ENCODE measurements at places on chromosomes 1 and 21.

GRCh38 chr1:226787071-226787470 lies 48.0 kb upstream of the ITPKB start:
- no peaks in the 10 kb centered on the region for H3K4me1 ChIP-seq
- H3K27me3 ChIP-seq: no peaks in the 10 kb centered on the region
- H3K4me3 ChIP-seq: no peak overlapping the region
- DNase-seq: no peak
- no peaks in the 10 kb centered on the region for H3K36me3 ChIP-seq
- no peak overlapping the region for H3K27ac ChIP-seq

DNA sequence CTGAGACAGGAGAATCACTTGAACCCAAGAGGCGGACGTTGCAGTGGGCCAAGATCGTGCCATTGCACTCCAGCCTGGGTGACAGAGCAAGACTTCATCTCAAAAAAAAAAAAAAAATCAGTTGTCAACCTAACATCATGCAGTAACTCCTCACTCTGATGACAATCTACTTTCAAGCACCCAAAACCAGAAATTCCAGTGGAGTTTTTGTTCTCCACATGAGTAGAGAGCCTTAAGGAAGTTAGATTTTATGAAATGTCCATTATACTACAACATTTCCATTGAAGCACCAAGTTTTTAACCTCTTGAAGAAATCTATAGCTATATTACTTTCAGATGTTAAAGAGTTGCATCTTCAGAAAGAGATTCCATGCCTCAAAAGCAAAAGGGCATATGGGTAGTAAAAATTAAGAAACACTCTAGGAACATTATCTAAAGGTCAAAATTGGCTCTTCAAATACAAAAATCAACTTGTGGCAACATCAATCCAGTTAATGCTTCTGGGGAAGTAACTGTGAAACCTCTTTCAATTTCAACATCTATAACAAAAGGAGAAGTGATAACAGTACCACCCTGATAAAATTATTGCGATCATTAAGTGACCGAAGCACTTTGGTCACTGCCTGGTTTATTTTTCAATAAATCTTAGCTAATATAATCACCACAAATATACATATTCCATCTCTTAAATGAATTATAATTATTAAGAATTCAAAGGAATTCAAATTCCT lies 7.7 kb downstream of the LPGAT1 start:
- H3K27ac ChIP-seq: no peak overlapping the region
- DNase-seq: no peak
- H3K27me3 ChIP-seq: no peaks in the 10 kb centered on the region
- H3K4me3 ChIP-seq: no peak overlapping the region
- H3K36me3 ChIP-seq: no peaks in the 10 kb centered on the region
- no peaks in the 10 kb centered on the region for H3K4me1 ChIP-seq

DNA sequence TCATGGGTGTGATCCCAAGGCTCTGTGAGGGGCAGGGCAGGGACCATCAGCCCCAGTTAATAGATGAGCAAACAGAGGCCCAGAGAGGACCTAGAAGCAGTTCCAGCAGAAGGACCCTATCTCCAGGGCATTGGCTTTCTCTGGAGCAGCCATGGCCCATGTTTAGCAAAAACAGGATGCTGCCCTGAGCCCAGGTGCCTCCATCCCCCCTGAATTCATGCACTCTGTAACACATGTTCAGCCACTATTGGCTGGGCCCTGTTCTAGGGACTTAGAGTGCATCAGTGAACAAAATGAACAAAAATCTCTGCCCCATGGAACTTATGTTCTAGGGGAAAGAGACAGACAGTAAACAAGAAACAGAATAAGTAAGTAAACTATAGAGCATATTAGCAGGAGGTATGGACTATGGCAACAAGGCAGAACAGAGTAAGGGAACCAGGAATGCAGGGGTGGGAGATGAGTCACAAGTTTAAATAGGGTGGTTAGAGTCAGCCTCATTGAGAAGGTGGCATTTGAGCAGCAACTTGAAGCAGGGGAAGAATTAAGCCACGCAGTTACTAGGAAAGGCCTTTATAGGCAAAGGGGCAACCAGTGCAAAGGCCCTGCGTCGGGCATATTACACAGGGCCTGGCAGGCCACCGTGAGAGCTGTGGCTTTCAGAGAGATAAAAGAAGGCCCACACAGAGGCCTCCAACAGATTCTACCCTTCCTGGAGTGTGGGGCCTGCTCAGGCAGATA lies 185.9 kb upstream of the EDN2 start:
- DNase-seq: no peak
- no peak overlapping the region for H3K4me3 ChIP-seq
- no peaks in the 10 kb centered on the region for H3K4me1 ChIP-seq
- no peaks in the 10 kb centered on the region for H3K27me3 ChIP-seq

- no peak overlapping the region for H3K27ac ChIP-seq
- no peaks in the 10 kb centered on the region for H3K27me3 ChIP-seq
- H3K4me1 ChIP-seq: no peaks in the 10 kb centered on the region
- DNase-seq: no peak
- H3K4me3 ChIP-seq: no peak overlapping the region
Measured at GRCh38 chr1:115069659-115070308, 19.5 kb downstream of the TSPAN2 start.

GRCh38 chr1:184881941-184882913 lies 92.1 kb downstream of the NIBAN1 start:
- no peaks in the 10 kb centered on the region for H3K36me3 ChIP-seq
- H3K4me3 ChIP-seq: no peak overlapping the region
- H3K27me3 ChIP-seq: no peaks in the 10 kb centered on the region
- DNase-seq: no peak
- no peaks in the 10 kb centered on the region for H3K4me1 ChIP-seq
- H3K27ac ChIP-seq: no peak overlapping the region

DNA sequence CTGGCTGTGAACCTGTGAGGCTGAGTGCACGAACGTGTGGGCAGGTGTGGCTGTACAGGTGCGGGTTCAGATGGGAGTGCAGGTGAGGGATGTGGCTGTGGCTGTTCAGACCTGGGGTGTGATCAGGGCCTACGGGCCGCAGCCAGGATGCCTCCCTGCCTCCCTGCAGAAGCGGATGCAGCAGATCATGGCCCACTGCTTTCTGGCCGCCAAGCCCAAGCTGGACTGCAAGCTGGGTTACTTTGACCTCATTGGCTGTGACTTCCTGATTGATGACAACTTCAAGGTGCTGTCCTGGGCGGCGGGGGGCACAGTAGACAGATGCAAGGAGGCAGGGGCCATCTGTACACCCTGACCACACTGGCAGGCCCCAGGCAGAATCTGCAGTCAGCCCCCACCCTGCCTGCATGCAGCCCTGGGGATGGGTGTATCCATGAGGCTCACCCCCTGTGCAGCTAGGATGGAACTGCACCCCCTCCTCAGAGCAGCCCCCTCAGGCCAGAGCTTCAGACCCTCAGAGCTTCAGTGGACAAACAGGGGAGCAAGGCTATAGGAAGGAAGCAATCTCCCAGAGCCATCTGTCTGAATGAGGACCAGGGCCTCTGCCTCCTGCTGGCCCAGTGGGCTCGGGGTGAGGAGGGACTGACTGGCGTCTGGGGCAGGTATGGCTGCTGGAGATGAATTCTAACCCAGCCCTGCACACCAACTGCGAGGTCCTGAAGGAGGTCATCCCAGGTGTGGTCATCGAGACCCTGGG lies 9.8 kb downstream of the TNFRSF18 start:
- H3K4me1 ChIP-seq: peaks cover 3% of the 10 kb centered on the region
- no peaks in the 10 kb centered on the region for H3K27me3 ChIP-seq
- no peaks in the 10 kb centered on the region for H3K36me3 ChIP-seq
- H3K27ac ChIP-seq: no peak overlapping the region
- H3K4me3 ChIP-seq: no peak overlapping the region

DNA sequence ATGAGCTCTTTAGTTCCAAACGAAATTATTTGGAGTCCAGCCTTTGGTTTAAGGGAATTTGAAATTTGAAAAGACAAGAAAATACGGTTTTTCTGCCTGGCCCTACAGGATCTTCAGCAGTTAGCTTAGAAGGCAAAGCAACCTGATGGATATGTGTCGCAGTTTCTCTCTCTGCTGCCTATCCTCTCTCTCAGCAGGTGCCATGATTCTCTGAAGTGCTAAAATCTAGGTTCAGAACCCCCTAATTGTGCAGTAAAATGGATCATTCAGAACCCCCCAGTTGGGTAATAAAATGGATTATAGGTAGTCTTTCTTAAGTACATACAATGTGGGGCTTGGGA lies 446 bp upstream of the DEPDC1 start:
- H3K27me3 ChIP-seq: no peaks in the 10 kb centered on the region
- H3K27ac ChIP-seq: no peak overlapping the region
- no peaks in the 10 kb centered on the region for H3K36me3 ChIP-seq
- H3K4me3 ChIP-seq: peak overlapping the region; percentile 68

GRCh38 chr1:225458222-225458631 lies 30.4 kb upstream of the LBR start:
- H3K4me1 ChIP-seq: peaks cover 2% of the 10 kb centered on the region
- no peak overlapping the region for H3K4me3 ChIP-seq
- no peak overlapping the region for H3K27ac ChIP-seq

GRCh38 chr1:218674280-218674773 lies 329.2 kb downstream of the TGFB2 start:
- peaks cover 2% of the 10 kb centered on the region for H3K4me1 ChIP-seq
- no peaks in the 10 kb centered on the region for H3K27me3 ChIP-seq
- no peak overlapping the region for H3K4me3 ChIP-seq
- DNase-seq: peak; percentile 43
- H3K27ac ChIP-seq: no peak overlapping the region

GRCh38 chr1:145827966-145828365 lies 4.0 kb downstream of the POLR3C start:
- peaks cover 16% of the 10 kb centered on the region for H3K36me3 ChIP-seq
- no peak for DNase-seq
- no peak overlapping the region for H3K4me3 ChIP-seq
- H3K4me1 ChIP-seq: no peaks in the 10 kb centered on the region

DNA sequence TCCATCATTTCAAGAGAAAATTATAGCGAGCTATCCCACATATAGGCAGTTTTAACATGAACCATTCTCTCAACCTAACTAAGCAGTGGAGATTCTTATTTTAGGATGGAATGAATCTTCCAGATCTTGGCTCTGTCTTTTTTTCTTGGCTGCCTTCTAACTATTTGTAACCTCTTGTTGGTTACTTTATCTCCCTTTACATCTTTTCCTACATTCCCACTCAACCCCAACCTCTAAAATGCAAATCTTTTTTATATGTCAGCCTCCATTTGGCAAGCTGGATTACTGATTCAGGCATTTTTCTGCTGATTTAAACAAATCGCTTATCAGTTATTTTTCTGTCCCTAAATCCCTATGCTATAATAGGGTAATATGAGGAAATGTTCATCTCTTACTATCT lies 46.9 kb upstream of the LHX8 start:
- H3K27me3 ChIP-seq: no peaks in the 10 kb centered on the region
- no peak for DNase-seq
- no peak overlapping the region for H3K4me3 ChIP-seq

Data from iPS DF 6.9 (cell line).